ENCODE measurements at places on chromosomes 4 and X.

DNA sequence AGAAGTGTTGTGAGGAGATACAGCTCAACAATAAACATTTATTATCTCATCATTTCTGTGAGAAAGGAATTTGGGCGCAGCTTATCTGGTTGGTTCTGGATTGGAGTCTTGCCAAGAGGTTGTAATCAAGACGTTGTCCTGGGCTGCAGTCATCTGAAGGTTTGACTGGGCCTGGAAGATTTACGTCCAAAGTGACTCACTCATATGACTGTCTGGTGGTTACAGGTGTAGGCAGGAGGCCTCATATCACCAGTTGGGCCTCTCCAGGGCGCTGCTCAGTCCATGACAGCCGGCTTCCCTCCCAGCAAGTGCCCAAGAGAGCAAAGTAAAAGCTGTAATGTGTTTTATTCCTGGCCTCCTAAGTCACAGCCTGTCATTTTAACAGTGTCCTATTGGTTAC, 106.3 kb downstream of the USP46 start:
- DNase-seq: no peak

- no peak for DNase-seq
These were observed 116.0 kb downstream of the SOWAHB start for GRCh38 chr4:76781698-76782595.

- no peak for DNase-seq
These were observed 132.8 kb upstream of the S100G start for GRCh38 chrX:16517039-16517605.

DNA sequence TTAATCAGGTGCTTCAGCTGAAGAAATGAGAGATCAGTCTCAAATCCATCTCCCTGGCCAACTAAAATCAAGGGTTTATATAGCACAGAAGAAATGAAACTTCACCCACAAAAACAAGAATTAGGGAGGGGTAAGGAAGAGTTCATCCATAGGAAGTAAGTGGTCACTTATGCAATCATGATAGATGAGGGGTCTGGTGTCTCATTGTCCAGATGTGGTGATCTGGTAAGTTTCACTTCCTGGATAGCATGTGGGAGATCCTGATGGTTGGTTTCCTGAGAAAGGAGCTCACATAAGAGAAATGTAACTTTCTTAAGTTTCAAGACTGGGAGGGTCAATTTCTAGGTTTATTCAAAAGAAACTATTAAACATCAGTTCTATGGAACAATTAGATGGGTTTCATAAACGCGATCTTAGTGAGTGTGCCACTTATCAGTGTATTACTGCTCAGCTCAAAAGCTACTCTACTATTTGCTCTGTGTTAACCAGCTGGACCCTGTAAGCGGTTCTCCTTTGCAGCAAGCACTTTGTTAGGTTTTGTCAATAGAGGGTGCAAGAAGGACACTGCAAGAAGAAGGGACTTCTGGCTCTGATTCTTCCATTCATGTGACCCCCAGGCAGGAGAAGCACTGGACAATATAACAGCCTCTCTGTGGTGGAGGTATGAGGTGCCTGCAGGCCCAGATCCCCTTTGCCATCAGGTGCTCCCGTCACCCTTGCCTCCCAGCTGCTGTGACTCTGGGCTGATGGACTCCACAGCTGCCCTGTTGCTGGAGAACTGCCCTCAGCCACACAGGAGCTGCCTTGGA, 35.4 kb upstream of the HPSE start:
- DNase-seq: no peak

DNA sequence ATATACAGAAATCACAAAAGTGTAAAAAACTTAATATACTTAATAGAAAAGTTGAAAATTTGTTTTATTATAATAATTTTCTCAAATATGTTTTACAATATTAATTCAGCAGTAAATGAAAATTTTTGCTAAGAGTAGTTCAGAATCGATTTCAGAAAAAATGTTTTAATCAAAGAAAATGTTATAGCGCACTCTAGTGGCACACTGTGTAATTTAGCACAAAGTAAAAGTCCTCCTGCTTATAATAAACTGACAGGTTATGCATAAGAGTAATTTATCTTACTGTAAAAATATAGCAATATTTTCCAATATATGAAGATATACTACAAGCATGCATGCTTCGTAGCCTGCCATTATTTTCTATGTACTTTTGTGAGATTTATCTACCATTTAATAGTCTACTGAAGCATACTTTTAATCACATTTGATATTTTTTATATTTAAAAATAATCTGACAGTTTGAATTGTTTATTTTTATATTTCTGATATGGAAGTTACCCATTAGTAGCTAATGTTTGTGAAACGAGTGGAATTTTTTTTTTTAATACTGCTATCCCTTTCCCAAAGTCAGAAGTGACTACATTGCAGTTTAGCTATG, 217.9 kb upstream of the KLHL4 start:
- DNase-seq: no peak

GRCh38 chrX:124346117-124346876, at the start of gene SH2D1A:
SH2D1A (plus strand) TSS chrX:124346563; CDS start chrX:124346643, 80 bp downstream.
- no peak for DNase-seq

DNA sequence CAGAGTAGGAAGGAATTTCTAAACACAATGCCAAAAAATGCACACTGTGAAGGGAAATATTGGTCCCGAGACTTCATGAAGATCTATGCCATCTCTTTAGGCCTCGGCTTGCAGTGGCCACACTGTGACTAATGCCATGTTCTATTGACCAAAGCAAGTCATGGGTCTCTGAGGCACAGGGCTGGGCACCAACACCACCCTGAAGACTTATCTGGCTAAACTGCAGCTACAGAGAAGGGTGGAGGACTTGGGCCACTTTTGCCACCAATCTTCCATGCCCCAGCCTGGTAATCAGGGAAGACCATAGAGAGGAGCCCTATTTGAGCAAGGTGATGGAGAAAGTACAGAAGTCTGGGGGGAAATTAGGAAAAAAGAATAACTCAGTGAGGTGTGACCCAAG, 42.1 kb downstream of the HMX1 start:
- DNase-seq: no peak

GRCh38 chrX:110755061-110755460, 40.6 kb downstream of the CHRDL1 start:
- no peak for DNase-seq
